Stimulated activated CD4-positive, alpha-beta T cell treated with anti-CD3 and anti-CD28 coated beads, TNF-alpha, amount 100 ng/mL, for 24 hours (primary cell): ENCODE measurements at places on chromosomes 13 and 19.

GRCh38 chr13:84543962-84544361, 661.7 kb upstream of the SLITRK1 start:
- no peak for DNase-seq

GRCh38 chr13:93377196-93377595, 150.6 kb downstream of the GPC6 start:
- DNase-seq: no peak

GRCh38 chr19:14115756-14116155, 1.8 kb downstream of the PRKACA start:
- no peak for DNase-seq

DNA sequence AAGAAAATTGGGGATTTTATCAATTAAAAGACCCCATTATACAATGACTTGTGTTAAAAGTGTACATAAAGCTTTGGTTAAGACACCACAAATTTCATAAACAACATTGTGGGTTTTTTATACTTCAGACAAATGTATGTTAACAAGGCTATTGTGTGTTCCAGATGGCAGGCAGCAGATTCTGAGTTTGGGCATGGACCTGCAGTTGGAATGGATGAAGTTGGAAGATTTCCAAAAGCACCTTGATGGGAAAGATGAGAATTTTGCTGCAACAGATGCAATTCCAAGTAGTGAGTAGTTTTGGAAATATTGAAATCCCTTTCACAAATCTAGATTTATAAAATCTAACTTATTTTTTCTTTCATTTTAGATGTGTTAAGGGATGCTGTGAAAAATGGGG, 25.4 kb downstream of the MPHOSPH8 start:
- DNase-seq: no peak

GRCh38 chr19:57814505-57815246, at the start of gene ZNF552:
TSS of gene ZNF552 (minus strand) at chr19:57814913. CDS start at chr19:57814743, 170 bp downstream.
- peak; percentile 70 for DNase-seq

- no peak for DNase-seq
These were observed 33.0 kb downstream of the IL12RB1 start for GRCh38 chr19:18053576-18054219.

DNA sequence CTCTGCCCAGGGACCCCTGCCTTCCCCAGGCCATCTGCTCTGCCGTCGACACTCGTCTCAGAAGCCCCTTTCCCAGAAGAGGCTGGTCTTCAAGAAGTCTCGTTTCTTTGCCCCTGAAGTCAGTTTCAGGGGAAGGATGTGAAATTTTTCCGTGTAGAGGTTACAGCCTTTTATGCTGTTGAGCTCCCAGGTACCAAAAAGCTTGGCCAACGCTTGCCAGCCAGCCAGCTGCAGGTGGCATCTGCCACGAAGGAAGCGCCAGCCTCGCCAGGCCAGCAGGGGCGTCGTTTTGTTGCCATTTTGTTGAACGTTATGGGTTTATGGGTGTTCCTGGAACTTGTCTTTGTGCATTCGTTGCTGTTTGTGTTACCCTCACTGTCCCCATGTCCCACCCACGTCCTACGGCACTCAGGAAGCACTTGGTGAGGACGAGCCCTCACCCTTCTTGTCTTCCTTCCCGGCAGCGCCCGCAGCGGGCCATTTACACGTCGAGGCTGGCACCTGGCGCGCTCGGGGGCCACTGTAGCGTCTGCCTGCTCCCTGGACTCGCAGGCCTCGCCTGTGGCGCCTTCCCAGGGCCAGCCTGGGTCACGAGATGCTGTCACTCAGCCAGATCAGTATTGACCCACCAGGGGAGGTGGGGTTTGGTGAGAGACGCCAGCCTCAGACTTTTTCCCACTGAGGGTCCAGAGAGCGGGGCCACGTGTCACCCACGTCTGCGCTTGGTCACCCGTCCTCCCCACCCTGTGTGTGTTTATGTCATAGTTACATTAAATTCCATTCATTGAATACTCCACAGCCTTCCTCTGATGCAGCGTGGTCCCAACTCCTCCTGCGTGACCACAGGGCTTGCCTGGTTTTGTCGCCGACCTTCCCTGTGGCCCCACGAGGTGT, 37.1 kb downstream of the AP1M1 start:
- DNase-seq: no peak

DNA sequence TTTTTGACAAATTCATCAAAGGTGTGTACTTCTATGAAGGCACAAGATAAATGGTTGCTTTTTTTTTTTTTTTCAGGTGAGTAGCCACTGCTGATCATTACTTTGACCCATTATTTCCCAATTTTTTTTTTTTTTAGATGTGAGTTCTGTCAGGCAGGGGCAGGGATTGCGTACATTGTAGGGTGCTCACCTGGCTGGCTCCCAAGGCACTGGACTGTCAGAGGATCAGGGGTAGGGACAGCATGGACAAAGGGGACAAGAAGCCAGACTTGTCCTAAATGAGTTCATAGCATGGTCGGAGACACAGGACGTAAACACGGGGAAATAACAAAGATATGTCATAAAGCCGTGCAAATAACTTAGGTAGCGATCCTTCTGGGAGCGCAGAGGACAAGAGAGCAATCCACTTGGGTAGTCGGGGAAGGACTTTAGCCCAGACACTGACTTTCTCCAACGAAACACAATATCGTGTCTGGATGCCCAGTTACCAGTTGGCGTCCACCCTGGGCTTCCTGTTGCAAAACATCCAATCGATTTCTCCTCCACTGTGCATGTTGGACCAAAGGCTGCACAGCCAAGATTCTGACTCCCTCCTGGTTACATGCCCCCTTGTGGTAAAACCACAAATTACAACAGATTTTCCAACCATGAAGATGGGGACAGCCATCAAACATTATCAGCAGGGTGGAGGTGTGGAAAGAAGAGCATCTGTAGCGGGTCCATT, 27.5 kb upstream of the KATNAL1 start:
- DNase-seq: no peak

- no peak for DNase-seq
These were observed 44.8 kb upstream of the OLFM4 start for GRCh38 chr13:52983836-52984235.

DNA sequence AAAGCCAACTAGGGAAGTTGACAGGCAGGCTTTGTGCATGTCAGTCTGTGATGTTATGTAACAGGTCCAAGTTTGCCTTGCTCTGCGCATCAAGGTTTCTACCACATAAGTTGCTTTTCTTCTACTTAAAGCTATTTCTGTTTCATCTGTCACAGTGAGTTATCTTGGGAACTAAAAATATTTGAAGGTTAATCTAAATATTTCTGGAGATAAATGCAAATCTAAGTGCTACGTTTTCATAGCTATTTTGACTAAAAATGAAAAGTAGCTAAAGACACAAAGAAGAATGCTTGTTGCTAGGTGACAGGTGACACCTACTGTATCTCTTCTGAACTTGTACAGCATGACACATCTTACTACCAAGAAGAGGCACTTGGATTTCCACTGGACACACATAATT, 135.6 kb downstream of the KLF12 start:
- DNase-seq: no peak

- DNase-seq: no peak
These were observed 9.8 kb downstream of the ZNF317 start for GRCh38 chr19:9149997-9150396.

DNA sequence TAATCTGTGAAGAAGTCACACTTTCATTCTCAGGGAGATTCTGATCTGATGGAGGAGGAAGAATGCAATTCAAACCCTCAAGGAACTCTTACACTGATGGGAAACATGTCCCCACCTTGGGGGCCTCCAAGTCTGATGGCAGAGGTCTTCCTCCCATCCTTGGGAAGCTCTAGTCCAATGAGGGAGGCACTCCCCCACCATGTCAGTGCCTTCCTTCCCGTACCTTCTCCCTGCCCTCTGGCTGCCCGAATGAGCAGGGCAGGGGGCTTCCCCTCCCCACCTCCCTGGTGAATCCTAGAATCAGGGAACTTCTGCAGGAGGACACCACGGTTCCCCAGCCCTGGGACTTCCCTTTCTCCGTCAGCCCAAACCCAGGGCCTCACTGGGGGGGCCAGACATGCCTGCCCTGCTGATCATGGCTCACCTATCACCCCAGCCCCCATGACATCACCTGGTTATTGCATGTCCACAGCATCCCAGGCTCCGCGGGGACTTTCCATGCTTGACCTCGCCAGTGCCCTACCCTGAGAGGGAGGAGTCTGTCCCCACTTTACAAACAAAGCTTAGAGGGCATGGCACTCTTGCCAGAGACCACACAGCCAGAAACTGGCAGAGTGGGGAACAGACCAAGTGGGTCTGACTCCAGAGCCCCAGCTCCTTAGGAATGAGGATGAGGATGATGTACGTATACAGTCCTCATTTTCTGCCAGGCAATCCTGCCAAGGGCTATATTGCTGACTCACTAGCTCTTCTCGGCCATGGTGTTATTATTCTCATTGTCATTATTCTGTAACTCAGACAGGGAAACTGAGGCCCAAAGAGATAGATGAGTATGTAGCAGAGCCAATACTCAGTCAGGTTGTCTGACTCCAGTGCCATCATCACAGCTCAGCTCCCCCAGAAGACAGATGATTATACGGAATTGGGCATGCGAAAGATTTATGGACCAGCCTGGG, 9.6 kb upstream of the BCL3 start:
- no peak for DNase-seq

DNA sequence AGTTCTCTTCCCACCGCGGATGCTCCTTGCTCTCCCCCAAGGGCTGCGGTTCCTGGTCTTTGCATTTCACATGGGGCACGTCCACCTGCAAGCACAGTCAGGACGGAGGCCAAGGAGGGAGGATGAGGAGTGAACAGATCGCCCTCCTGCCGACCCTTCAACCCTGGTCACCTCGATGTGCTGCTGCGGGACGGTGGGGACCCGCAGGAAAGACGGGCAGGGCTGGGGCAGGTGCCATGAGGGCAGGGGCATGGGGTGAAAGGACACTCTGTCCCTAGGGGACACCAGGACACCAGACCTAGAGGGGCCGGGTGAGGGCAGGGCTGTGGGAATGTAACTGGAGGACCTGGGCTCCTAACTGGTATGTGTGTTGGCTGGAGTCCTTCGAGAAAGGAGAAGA, 840 bp downstream of the SYCE2 start:
- no peak for DNase-seq

- peak; percentile 92 for DNase-seq
These were observed 3.0 kb upstream of the ZFP36 start for GRCh38 chr19:39403331-39404312.

DNA sequence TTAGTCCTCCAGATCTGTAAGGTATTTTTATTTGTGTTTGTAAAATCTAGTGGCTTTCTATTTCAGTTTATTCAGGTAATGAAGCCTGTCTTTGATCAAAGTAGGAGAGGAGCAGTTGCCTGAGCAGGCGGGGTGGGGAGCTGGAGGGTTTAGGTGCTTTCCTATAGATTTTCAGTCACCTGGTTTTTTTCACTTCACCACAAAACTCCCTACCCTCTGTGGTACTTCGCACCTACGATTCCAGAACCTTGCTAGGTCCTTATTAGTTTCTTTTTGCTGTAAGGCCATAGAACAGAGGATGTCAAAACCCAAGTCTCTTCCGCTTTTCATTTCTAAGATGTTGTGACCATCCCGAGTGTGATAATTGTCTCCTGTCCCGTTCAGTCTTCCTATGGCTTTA, 26.6 kb downstream of the SLAIN1 start:
- DNase-seq: no peak

GRCh38 chr13:23618341-23618740, 48.1 kb downstream of the TNFRSF19 start:
- DNase-seq: no peak

- DNase-seq: no peak
These were observed 415.4 kb upstream of the KLHL1 start for GRCh38 chr13:70523622-70524021.

DNA sequence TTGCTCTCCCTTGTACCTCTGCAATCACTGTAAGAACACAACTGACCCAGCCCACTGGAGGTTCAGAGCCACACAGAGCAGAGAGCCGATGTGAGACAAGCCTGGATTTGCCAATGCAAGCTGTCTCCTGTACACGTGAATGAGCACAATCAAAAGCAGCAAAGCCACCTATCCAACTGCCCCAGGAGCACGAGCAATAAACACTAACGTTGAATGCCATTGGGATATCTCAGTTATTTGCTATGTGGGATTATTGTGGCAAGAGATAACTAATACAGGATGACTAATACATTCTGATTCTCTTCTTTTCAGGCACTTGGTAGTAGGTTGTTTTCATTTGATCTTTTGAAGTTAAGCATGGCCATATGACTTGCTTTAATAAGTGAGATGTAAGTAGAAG, 85.2 kb upstream of the FAM216B start:
- no peak for DNase-seq

DNA sequence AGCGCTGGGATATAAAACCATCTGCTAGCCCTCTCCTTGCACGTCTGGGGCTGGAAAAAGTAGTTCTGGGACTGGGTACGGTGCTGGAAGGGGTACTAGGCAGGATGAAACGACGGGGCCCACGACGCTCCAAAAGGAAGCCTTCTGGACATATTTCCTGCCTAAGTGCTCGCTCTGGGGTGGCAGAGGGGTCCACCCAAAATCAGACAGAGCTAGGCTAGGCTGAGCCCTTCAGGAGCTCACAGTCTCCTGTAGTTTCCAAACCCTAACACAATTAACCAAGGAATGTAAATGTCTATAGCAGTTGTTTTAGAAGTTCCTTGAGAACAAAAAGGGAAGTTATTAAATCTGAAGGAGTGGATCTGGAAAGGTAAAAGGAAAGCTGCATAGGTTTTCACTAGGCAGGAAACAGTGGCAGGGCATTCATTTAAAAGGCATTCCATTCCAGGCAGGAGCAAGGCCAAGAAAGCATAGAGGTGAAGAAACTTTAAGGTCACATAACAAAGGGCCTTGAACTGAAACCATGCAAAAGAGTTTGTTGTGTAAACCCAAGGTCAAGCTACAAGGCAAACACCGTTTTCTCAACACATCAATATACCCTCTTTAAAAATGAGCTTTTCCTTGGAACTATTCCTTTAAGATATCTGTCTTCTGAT, 634 bp upstream of the DIAPH3 start:
- DNase-seq: no peak

DNA sequence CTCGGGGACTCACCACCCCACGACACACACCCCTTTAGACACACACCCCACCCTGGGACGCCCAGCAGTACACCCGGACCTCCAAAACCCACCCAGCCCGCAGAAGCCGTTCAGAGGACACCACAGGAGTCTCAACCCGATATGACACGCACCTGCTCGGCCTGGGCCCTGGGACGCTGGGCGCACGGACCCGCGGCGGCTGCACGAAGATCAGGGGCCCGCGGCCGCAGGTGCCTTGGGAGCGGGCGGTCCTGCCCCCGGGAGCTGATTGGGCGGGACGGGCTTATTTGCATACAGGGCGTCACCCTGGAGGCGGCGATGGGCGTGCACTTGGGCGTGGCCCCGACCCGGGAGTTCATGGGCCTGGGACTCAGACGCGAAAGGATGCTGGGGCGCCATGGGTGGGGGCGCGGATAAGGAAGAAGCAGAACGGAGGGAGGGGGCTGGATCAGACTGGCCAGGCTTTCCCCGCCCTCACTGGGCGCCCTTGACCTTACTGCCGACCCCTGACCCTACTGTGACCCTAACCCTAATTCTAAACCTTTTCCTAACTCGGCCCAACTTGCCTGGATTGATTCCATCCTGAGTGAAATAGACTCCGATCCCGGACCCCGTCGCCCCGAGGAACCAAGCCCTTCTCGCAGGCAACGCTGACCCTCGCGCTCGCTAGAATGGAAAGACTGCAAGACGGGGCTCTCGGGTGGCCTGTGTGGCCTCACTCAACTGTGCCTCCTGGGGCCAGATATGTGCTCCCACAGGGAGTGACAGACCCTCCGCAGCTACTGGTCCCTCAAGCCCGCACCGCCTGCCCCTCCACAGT, at the start of gene MEF2B:
MEF2B (minus strand) TSS at position 211 of the 820 bp plus-strand sequence. CDS start 19,528 bp downstream, outside the sequence.
- DNase-seq: peak; percentile 63

GRCh38 chr19:3216874-3217273, 7.6 kb upstream of the CELF5 start:
- no peak for DNase-seq

GRCh38 chr19:55702131-55702627, 27.2 kb downstream of the EPN1 start:
- DNase-seq: no peak
